Foreskin fibroblast (primary cell): ENCODE measurements at places on chromosomes 5 and 9.

DNA sequence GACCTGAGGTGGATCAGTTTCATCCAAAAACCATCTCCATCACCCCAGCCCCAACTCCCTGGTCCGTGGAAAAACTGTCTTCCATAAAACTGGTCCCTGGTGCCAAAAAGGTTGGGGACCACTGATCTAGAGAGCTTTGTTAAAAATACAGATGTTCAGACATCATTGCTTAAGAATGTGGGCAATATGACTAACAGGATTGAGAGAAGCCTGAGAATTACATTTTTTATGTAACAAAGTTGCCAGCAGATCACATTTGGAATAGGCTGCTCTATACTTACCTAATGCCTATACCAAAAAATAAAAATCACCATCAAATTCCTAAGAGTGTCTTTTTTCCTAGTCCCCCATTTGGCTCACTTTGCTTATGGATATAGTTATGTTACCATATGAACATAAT lies 143.3 kb downstream of the RAPGEF6 start:
- no peak for DNase-seq

DNA sequence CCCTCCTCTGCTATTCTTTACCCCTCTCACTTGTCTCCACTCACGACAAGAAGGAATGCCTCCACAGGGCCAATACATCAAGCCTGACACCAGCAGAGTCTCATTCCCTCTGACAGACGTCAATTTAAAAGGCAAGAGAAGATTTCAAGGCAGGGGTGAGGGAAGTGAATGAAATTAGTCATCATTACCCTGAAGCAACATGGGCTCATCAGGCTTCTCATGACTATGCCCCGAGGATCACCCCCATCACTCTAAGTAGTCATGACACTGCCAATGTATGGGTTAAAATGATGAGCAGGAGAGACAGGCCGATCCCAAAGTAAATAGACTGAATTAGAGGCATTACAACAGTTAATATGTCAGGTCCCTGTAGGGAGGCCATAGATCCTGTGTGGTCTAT lies 504.4 kb downstream of the TLE4 start:
- peak; percentile 20 for DNase-seq

- DNase-seq, result peak; percentile 67
Observed at GRCh38 chr5:57718155-57718554, 235.5 kb upstream of the ACTBL2 start.

- DNase-seq, result peak; percentile 25
Observed at GRCh38 chr5:102583276-102584124, 84.7 kb upstream of the SLCO6A1 start.

DNA sequence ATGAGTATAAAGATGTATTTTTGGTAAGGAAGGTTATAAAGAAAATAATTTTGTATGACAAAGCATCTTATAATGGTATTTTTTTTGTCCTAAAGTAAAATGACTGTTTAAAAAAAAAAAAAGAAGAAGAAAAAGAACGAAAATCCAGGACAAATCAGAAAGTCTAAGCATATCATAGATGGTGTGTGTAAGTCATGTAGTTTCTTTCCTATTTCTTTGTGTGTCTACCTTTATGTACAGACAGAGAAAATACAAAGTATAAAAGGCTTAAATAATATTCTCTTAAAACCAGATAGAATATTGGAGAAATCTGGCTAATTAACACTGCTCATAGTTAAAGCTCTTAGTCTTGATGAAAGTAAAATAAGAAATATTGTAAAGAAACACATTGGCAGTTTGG lies 7.7 kb downstream of the RIGI start:
- DNase-seq, result no peak

- DNase-seq, result no peak
Observed at GRCh38 chr5:163306421-163306820, 131.0 kb upstream of the CCNG1 start.
